Kidney epithelial cell (primary cell): ENCODE measurements at places on chromosomes 1 and 21.

GRCh38 chr1:223363856-223364684 lies at the start of gene SUSD4:
Gene SUSD4, minus strand, starts transcription at chr1:223364176. Its CDS starts 751 bp downstream, at chr1:223363425.
- no peak for DNase-seq

GRCh38 chr1:181077576-181078242 lies 10.8 kb upstream of the IER5 start:
- DNase-seq: no peak

DNA sequence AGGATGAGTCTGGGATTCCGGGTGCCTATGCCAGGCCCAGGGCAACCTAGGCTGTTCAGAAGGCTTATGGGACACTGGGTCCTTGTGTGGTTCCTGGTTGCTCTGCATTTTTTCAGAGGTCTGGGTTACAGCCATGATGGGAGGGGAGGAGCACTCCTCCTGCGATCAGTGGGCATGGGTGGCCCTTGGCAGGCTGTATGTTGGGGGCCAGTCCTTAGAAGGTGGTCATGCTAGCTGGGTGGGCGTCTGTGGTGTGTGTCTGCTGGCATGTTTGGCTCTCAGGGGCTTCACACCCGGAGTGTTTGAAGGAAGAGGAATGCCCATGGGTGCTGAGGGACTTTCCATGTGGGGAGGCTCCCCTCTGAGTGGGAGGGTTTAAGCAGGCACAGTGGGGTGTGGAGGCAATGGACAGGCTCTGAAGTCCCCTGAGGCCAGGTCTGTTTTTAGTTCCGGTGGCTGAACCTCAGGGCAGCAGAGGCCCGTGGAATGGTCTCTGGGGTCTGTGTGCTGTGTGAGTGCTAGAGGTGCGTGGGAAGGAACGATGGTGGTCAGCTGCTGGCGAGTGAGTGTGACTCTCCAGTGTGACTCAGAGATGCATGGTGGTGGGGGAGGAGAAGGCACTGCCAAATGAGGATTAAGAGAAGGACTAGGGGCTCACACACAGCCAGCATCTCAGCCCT lies 25.3 kb downstream of the CACNA1E start:
- no peak for DNase-seq

GRCh38 chr21:15468368-15468767 lies 261.4 kb upstream of the USP25 start:
- DNase-seq: no peak

DNA sequence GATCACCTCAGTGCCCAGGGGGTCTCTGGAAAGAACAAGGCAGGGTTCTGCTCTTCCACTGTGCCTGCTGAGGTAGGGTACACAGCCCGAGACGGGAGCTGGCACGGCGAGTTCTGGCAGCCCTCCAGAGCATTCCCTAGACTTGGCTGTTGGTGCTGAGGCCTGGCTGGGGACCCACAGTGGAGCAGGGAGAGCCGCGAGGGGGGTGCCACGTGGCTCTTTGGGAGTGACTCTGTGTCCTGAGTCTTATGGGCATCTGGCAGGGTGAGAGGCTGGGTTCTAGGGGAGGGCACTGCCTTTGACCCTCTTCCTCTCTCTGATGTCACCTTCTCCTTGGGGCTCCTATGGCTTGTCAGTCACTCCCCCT lies 336.4 kb downstream of the CAMTA1 start:
- no peak for DNase-seq

DNA sequence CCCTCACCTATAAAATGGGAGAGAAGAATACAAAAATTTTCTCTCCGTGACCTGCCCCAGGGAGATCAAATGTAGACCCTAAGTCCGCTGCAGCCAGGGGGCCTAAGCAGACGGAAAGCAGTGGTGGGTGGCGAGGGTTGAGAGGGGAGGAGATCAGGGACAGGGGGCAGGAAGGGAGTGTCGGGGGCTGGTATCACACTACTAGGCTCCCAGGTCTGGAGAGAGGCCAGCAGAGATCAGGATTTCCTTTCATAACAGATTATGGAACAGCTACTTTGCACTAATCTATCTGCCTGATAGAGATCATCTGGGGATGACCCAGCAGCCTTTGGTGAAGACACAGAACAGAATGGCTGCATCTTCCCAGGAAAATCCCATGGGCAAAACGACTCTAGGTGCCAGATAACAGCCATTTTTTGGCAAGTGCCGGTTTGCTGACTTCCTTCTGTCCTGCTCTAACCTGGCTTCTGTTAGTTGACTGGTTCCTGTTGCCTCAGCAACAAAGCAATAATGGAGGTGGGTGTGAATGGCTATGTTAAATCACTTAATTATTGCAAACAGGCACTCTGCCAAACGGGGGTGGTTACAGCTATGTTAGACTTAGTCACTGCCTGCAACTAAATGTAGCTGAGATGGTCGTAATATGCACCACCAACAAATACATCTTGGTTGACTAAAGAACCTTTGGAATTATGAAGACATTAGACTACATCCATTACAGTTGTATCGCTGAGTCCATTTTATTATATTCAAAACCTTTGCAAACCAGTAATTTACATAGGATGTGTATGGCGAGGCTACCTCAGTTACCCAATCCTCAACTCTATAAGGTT lies 30.0 kb upstream of the EPS8L3 start:
- peak; percentile 93 for DNase-seq

DNA sequence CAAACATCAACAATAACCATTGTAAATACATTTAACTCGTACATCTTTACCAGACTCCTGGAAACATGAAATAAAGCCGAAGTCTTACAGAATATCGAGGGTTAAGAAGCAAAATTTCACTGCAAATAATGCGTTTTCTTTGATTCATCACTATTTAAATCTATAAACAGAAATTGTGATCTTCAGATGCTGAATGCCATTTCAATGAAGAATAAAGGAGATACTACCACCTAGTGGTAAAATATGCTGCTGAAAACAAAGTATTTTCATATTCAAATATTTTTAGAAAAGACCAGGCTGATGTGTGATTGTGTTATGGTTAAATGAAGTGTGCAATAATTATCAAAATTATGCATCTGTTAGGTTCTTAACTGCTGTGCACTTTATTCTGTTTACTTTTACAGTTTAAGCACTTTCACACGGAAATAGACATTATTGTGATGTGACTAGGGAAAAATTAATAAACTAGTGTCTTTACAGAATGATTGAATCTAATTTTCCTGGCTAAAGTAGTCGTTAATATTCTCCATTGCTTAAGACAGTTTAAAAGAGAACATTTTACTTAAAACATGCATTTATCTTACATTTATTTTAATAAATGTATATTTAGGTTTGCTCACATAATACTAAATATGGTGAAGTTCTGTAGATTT lies 1093.1 kb downstream of the MRPL39 start:
- no peak for DNase-seq

DNA sequence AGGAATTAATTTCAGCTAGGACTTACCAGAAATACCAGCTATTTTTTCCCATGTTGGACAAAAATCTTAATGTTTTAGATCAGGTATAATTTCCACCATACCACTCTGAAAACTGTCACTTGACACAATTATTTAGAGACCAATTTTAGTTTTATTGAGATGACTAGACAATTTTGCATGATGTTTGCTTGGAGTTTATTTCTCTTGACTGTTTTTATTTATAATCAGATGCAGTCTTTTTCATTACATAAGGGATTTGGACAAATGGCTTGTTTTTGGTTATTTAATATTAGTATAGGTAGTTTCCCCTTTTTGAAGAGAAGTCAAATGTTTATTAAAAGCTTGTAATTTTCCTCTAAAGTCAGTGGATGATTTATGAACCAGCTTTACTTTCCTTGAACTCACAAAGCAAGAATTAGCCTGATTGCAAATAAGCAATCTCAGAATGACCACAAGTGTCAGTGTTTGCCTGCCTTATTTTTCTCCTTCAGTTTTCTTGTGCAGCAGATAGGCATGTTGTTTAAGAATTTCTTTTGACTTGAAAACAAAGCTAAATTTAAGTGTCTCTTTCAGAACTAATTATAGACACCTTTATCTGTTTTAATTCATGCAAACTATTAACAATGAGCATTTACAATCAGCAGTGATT lies 3.8 kb upstream of the B3GALT2 start:
- no peak for DNase-seq

GRCh38 chr1:224558904-224559303 lies 57.2 kb upstream of the CNIH3 start:
- no peak for DNase-seq

- no peak for DNase-seq
These were observed 13.5 kb upstream of the SLC19A1 start for GRCh38 chr21:45555557-45556301.

DNA sequence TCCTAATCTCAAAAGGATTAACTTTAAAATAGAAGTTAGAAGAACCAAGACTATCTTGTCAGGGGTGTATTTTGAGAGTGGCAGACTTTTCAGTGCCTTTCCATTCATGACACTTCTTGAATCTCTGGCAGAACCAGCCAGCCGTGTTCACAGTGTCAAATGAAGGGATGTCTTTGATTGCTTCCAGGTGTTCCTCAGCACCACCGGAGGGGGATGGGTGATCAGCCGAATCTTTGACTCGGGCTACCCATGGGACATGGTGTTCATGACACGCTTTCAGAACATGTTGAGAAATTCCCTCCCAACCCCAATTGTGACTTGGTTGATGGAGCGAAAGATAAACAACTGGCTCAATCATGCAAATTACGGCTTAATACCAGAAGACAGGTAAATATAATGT lies 32.3 kb downstream of the FMO1 start:
- DNase-seq: no peak

- no peak for DNase-seq
These were observed 142.5 kb downstream of the SYT2 start for GRCh38 chr1:202567738-202568137.

DNA sequence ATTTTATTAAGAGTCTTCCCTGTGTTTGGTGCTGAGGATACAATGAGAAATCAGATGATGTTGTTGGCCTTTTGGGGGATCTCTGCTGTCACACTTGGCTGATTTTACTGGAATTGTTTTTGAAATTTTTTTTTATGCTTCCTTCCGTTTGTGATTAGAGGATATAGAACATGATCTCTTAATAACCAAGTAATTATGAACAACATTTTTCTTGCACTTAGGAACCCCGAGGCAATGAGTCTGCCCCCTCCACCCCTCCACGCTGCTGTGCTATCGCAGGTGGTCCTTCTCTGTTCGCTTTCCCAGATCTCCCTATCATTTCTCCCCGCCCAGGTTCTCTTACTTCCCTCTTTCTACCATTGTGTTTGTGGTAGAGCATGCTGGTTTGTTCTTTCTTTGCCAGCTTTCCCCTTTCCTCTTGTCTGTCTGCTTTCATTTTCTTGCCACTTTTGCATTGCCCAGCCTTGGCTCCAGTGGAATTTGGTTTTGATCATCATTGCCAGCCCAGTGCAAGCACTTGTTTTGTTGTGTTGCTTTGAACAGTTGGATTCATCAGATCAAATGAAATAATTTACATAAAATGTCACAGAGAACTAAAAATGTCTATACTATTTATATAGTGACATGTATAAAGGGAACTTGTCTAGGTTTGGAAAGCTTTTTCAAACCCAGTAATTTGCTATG lies 73.1 kb upstream of the SCCPDH start:
- no peak for DNase-seq

- DNase-seq: no peak
These were observed 25.2 kb downstream of the SPOCD1 start for GRCh38 chr1:31790641-31791091.

- DNase-seq: no peak
These were observed 5.2 kb downstream of the TNFRSF18 start for GRCh38 chr1:1200876-1201810.

DNA sequence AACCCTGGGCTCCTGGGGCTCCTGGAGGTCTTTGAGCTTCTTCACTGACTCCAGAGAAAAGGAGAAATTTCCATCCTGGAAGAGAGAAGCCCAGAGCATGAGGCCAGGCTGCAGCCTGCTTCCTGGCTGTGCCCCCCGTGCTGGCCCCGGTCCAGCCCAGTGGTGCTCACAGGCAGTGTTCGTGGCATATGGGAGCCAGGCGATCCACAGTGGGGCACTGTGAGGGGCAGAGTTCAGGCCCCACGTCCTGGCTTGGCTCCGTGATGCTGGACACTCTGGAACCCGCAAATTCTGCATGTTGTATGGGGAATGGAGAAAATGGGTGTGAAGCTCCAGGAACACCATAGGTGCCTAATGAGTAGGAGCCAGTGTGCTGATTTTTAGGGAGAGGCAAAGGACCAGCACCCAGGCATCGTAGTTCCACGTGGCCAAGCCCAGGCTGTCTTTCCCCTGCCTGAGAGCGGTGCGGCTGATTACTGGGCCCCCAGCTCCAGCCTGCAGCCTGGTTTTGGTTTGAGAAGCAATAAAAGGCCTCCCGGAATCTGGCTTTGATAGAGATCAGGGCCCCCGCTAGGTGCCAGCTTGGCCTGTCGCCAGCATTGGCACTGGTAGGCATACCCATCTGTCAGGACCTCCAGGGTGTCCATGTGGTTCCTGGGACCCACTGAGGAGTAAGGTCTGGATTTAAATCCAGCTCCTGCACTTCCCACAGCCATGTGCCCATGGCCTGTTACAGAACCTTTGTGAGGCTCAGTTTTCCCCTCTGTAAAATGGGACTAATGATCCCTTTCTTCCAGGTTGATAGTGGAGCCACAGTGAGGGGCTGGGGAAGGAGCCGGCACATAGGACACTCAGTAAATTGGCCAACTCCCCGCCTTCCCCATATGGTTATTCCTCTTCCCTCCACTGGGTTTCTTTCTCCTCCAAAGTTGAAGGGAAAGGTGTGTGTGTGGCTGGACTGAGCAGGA lies 725 bp downstream of the GUCA2A start:
- DNase-seq: no peak

GRCh38 chr1:1943834-1944570 lies 24.9 kb upstream of the TMEM52 start:
- DNase-seq: no peak

- DNase-seq: no peak
These were observed 2.4 kb upstream of the SH3D21 start for GRCh38 chr1:36303650-36304360.

- DNase-seq: no peak
These were observed 39.1 kb downstream of the MRPS6 start for GRCh38 chr21:34112316-34113033.

- DNase-seq: no peak
These were observed 12.8 kb downstream of the PMVK start for GRCh38 chr1:154923695-154924094.

DNA sequence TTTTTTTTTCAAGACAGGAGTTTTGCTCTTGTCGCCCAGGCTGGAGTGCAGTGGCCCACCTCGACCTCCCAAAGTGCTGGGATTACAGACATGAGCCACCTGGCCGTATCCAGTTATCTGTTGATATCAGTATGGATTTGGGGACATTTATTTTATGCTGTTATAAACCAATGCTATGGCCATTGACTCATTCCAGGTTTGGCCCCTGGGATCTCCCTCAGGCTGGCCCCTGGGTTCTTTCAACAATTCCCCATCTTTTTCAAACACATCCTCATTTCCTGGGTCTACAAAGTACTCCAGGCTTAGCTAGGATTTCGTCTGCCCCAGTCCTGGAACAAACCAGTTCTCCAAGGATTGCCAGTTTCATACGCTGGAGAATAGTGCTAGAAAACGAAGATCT lies 44.1 kb downstream of the WDR4 start:
- no peak for DNase-seq

- DNase-seq: no peak
These were observed 70.8 kb downstream of the KDM1A start for GRCh38 chr1:23090056-23090455.

DNA sequence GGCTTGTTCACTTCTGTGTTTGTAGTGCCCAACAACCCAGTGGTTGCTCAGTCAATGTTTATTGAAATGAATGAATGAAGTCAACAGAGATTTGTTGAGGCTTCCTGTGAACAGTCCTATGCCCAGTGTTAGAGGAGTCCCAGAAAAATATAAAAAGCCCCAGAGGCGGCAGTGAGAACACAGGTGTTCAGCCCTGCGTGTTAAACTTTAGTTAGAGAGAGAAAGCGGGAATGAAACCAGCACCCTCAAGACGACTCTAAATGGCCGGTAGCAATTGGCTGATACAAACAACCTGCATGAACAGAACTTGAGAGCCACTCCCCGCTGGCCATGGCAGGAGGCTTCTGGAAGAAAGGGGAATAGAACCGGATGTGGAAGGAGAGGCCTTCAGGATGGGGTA lies 22.6 kb downstream of the TMEM51 start:
- DNase-seq: no peak
